ENCODE measurements at places on chromosomes 3 and 15.

- no peak for DNase-seq
Measured at GRCh38 chr3:44455318-44455717, 22.2 kb downstream of the ZNF445 start.

- DNase-seq: peak; percentile 42
Measured at GRCh38 chr15:70327856-70328678, 230.3 kb upstream of the TLE3 start.

DNA sequence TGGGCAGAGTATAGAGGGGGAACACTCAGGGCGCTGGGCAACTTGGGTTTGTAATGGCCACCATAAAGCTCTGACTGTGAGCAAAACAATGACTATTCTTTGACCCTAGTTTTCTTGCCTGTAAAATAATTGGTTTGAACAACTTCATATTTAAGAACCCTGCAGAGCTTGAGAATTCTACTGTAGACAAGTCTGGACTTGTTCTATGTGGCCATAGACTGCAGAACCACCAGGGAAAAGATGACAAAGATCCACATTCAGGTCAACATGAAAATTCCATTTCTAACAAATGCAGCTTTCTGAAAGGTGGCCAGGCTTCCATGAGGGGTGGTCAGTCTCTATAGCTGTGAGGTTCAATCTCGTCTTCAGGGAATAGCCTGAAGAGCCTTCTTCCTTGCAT is 239.4 kb upstream of the LRRN1 start:
- no peak for DNase-seq

DNA sequence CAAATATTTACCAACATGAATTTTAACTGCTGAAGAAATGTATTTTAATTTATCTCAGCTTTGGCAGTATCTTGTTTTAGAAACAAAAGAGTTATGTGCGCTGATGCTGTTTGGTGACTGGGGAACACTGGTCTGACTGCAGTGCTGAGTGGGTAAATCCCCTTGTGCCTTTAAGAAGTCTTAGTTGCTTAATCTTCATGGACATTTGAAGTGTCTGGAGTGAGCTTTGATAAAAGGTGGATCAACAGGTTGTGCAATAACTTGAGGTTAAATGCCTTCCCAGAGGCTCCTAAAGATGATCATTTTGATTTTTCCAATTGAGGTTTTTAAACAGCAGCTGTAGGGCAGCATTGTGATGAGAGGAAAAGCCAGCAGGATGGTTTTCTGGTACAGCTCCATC is 68.7 kb downstream of the TP63 start:
- no peak for DNase-seq

DNA sequence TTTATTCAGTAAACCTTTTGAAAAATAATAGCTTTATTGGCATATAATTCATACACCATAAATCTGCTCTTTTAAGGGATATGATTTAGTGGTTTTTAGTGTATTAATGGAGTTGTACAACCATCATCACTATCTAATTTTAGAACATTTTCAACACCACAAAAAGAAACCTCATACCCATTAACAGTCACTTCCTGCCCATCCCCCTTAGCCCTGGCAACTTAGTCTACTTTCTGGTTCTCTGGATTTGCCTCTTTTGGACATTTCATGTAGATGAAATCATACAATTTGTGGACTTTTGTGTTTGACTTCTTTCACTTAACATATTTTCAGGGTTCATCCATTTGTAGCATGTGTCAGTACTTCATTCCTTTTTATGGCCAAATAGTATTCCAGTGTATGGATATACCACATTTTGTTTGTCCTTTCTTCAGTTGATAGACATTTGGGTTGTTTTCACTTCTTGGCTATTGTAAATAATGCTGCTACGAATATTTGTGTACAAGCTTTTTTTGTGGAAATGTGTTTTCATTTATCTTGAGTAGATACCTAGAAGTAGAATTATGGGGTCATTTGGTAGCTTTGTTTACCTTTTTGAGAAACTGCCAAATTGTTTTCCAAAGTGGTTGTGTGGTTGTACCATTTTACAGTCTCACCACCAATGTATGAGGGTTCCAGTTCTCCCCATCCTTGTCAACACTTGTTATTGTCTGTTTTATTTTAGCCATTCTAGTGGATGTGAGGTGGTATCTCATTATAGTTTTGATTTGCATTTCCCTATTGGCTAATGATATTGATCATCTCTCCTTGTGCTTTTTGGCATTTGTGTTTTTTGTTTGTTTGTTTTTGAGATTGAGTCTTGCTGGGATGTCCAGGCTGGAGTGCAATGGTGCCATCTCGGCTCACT is 45.8 kb downstream of the SMAD3 start:
- no peak for DNase-seq

All from uterus (tissue), 4 donors.